ENCODE measurements at places on chromosomes 7 and 10.

DNA sequence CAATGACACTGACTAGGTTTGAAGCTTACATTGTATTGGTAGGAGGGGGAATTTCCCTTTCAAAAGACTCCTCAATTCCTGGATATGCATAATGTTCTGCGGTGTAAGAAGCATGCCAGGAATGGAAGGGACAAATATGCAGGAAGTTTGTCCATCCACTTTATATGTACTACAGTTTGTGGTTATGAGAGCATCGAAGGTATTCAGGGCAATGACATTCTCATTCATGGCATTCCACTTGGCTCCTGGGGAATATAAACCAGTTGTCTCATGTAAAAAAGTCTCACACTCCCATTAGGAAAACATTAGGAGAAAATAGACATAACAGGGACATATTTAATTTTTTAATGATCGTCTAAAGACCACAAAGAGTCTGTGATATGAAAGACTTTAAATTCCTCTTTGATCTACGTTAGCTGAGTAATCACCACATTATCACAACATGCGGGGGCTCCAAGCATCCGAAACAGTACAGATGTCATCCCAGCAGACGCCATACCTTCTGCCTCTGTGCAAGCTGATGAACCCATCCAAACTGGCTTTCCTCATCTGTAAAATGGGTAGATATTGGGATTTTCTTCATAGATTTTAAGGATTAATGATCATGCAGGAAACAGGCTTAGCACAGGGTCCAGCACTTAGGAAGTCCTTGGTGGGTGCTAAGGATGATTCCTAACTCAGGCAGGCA lies 675.3 kb downstream of the INHBA start:
- no peak for DNase-seq

- no peak for DNase-seq
Observed at GRCh38 chr10:7428673-7429350, 18.0 kb upstream of the SFMBT2 start.

DNA sequence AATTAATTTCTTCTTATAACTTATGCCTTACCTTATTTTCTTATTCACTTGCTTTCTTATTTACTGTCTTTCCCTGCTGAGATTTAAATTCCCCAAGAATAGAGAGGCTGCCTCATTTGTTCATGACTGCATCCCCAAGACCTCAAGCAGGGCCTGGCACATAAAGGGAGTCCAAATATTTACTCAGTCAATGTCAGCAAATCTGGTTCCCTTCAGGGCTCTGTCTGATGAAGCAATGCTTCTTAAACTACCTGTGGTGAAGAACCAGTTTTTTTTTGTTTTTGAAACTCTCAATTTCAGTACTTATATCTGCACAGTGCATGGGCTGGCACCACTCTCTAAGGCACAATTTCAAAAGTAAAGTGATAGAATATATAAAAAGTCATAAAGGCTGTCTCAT lies 4.7 kb downstream of the ZNF239 start:
- DNase-seq = no peak

- DNase-seq = no peak
Observed at GRCh38 chr10:73641328-73642060, at the start of gene MYOZ1. TSS of gene MYOZ1 (minus strand) at chr10:73641474. CDS start at chr10:73640017, 1,457 bp downstream.

DNA sequence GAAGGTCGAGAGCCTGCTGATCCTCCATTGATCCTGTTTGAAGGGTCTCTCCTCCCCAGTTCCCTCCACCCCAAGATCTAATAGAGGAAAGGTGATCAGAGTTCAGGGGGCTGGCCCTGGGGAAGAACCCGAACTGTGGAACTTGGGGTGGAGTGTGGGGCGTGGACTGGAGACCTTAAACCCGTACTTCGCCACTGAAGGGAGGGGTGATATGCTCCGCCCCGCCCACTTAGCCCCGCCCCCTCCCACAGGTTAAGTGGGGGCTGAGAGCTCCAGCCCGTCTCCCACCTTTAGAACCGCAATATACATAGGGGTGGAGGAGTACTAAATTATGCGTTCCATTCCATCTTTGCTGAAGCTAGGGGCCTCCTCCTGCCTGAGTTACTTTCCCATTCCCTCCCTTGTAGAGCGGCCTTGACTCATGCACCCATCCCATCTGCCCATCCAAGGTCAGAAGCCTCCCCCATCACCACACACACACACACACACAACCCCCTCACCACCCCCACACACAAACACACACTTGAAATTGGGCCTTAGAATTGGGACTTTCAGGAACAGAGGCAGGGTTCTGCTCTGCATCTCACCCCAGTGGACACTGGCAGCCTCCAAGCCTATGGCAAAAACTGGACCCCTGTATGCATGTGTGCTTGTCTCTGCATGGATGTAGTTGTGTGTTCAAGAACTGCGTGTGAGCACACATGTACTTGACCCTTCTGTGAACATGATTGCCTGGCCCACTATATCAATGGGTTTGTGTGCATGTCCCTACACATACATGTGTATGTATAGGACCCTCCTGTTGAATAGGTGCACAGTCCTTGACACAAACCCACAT lies 991 bp downstream of the SEMA4G start:
- no peak for DNase-seq

GRCh38 chr10:5079836-5080235 lies 14.4 kb upstream of the AKR1C3 start:
- no peak for DNase-seq

GRCh38 chr7:84529480-84530205 lies 335.1 kb upstream of the SEMA3A start:
- DNase-seq = no peak

DNA sequence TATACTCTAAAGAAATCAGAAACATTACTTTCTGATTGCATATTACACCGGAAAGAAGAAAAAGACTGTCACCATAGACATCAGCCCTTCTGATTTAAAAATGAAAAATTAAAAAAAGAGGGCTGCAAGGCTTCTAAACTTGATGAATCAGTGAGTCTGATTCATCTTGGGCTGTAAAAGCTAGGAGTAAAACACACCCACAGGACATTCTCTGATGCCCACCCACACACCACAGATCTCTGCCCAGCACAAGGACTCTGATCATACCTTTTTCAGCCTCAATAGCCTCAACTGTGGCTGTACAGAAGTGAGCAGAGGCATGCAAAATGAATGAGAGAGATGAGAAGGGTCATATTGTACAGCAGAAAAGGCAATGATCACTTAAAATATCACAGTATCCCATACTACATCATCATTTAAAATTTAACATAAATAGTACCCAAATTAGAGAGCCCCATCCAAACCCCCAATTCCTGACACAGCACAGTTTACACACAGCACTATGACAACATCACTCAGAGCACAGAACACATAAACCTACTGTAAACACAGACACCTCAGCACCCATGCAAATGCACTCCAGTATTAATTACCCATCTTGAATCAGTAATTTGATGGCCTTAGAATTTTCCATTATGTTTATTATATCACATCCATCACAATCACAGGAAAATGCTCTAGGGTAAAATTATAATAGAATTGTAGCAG lies 6.4 kb upstream of the MSS51 start:
- DNase-seq = no peak

- DNase-seq = no peak
Observed at GRCh38 chr7:14483663-14484062, 418.9 kb downstream of the DGKB start.

- peak; percentile 78 for DNase-seq
Observed at GRCh38 chr10:102241444-102242117, at the start of gene PITX3. TSS of gene PITX3 (minus strand) at chr10:102241512. CDS start at chr10:102232080, 9,432 bp downstream.

- DNase-seq = no peak
Observed at GRCh38 chr10:103854265-103854685, 1.1 kb downstream of the SH3PXD2A start.

GRCh38 chr7:148481971-148482626 lies 108.5 kb upstream of the C7orf33 start:
- DNase-seq = no peak

GRCh38 chr7:151818674-151819519 lies 58.0 kb downstream of the PRKAG2 start:
- no peak for DNase-seq

DNA sequence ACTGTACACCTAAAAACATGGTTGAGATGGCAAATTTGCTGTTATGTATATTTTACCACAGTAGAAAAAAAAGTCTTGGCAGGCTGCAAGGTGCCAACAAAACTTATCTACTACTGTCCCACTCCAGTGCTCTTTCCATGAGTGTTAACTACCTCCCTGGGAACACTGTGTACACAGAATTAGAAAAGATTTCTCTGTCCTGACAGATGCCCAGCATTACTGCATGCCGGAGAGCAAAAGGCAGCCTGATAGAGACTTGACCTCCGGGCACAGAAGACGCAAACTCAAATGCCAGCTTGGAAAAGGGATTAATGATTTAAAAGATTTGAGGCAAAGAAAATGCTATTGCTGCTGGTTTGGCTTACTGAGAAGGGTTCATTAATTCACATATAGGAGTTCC lies 228.8 kb downstream of the TMEM178B start:
- no peak for DNase-seq

DNA sequence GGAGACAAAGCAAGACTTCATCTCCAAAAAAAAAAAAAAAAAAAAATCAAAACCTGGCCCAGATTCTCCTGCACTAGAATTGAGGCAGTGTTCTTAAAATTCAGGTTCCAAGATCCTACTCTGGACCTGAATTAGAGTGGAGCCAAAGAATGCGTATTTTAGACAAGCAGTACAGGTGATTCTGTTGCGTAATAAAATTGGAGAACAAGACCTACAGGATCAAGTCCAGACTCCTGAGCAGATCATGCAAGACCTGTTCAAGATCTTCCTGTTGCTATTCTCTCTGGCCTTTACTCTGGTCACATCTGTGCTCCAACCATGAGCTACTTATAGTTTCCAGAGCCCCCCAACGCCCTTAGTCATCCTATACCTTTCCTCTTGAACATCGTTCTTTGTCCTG lies 51.5 kb upstream of the RSBN1L start:
- DNase-seq = no peak

DNA sequence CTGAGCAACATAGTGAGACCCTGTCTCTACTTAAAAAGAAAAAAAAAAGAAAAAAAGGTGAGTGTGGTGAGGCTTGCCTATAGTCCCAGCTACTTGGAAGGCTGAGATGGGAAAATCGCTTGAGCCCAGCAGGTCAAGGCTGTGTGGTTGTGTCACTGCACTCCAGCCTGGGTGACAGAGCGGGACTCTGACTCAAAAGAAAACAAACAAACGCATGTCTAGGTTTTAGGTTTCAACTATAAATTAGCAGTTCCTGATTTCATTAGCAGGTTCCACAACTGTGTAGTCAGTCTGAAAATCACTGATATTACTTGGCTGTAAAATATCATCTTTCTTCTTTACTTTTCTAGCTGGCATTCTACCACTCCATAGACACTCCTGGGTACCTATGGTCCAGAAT lies 155.7 kb upstream of the HGF start:
- no peak for DNase-seq

GRCh38 chr7:151708610-151709009 lies 168.3 kb downstream of the PRKAG2 start:
- DNase-seq = no peak

- no peak for DNase-seq
Observed at GRCh38 chr10:97785731-97786130, 13.9 kb upstream of the SFRP5 start.

- DNase-seq = no peak
Observed at GRCh38 chr7:2926896-2927405, 82.8 kb upstream of the GNA12 start.

- DNase-seq = no peak
Observed at GRCh38 chr7:19442016-19442785, 266.6 kb downstream of the POLR1F start.

DNA sequence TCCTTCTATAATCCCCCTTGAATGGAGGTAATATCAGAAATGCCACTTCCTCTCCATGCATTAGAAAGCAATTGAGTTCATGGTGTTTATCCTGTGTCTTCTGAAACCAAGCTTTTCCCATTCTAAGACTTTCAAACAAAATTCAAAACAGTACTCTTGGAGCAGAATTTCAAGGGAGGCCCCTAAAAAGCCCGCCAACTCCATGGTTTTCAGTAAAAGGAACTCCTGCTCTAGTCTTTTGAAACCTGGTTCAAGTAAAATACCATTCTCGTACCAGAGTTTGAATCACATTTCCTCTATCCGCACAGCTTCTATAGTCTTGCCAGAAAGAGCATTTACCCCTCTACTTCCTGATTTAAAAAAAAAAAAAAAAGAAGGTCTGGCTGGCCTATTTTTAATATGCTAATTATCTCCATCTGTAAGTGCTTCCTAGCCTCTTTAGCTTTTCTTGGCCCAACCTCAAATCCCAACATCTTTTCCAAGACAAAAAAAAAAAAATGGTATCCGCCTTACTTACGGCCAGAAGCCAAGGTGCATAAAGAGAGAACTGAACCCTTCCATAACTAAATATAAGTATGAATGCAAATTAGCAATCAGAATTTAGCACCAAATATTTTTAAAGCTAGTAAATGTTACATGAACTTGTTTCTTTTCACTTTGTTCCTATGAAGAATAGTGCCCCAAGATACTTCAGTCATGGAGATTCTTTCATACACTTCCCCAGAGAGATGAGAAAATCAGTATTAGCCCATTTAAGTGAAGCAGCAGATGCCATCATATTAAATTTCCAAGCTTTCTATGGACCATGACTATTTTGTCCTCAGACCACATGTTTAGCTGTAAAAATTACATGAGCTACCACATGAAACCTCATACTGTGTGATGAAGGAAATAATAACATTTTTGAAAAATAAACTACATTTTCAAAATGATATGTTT lies 199.9 kb upstream of the FAM3C start:
- no peak for DNase-seq

DNA sequence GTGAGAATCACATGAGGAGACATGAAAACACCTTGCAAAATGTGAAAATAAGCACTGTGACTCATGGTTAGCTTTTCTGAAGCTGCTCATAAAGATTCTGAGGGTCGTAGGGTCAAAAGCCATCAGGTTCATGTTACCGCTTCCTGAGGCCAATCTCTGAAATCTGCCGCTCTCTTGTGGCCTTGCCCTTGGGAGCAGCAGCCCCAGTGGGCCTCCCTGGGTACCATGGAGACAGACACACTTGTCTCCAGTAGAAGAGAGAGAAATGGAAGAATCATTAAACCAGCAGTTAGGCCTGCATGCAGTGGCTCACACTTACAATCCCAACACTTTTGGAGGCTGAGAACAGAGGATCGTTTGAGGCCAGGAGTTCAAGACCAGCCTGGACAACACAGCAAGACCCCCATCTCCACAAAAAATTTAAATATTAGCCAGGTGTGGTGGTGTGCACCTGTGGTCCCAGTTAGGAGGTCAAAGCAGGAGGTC lies 42.8 kb downstream of the NIPSNAP2 start:
- no peak for DNase-seq

- no peak for DNase-seq
Observed at GRCh38 chr7:35356495-35356894, 102.6 kb upstream of the TBX20 start.

GRCh38 chr7:26199301-26200037 lies 1.1 kb downstream of the HNRNPA2B1 start:
- DNase-seq = peak; percentile 21

GRCh38 chr10:132129431-132129830 lies 57.3 kb upstream of the DPYSL4 start:
- no peak for DNase-seq

DNA sequence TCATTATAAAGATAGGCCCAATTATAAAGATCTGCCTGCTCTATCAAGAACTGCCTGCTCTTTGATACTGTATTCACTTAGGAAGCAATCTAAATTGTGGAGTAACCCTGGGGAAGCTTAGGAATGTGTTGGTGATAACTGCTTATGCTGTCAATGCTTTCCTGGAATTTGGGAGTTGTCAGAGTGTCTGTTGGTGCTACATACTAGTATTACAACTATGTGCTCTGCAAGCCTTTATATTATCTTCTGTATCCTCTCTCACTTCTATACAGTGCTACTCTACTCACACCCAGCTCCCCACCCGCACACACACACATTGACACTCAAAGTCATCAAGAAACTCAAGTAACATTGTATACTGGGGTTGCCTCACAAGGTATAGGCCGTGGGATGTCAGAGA lies 6.1 kb downstream of the ZNF277 start:
- no peak for DNase-seq
